WTC11 (cell line): ENCODE measurements at places on chromosomes 1 and 21. TPM values are rescaled to one million over a fixed set of nuclear protein-coding genes. Genes with fewer than 3 reads are reported as not detected.

Gene NT5C1A
- not detected in 3 replicates for total RNA-seq

Gene CELA2B
- 0.55 TPM in 1 of 3 replicates, not detected in the others for total RNA-seq

Gene LCE1E
- total RNA-seq: not detected in 3 replicates

- no peak for DNase-seq
Observed at GRCh38 chr1:204684206-204684570, 1.4 kb downstream of the LRRN2 start.

DNA sequence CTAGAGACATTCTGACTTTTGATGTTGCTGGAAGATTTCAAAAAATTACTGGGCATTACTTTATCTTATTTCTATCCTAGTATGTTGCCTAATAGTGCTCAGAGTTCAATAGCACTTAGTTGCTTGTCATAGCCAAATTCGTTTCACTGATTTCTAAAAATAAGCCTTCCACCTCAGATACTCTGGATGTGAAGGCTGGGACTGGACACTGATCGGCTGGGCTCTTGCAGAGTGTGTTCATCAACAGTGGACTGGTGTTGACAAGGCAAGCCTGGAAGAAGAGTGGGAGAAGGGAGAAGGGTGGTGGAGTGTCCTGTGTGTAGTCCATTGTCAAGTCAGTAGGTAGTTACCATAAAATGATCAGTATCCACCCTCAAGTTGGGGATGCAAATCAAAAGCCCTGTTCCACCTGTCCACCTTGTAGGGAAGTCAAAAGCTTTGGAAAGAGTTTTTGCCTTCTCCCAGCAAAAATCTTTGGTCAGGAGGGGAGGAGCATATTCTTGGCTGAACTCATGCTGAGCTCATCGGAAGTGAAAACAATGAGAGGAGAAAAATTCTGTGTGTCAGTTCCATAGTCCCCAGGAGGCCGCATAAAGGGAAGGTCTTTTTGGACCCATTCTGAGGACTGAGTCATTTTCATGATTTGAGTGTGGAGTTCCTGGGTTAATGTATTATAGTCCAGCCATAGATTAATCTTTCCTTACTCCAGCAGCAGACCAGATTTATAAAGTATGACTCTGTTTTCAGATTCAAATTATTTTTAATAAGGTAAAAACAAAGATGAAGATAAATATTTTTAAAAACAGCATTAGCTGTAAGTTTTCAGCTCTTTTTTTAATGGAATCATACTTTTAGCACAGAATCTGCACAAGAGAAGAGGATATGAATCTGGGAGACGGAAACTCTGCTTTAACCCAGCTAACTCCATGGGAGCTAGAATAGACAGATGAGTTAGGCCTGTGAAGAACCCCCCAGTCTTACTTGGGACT, 99.5 kb upstream of the BMP8A start:
- no peak for DNase-seq

Gene FGR
- 0.30 to 0.77 TPM (median 0.46 TPM) in 3 replicates for total RNA-seq

Gene MYCBP
- total RNA-seq: 31.4 to 43.6 TPM (median 34.9 TPM) in 3 replicates

Gene CELSR2
- 26.8 to 31.3 TPM (median 28.2 TPM) in 3 replicates for total RNA-seq

GRCh38 chr1:214332946-214333798, 52.2 kb downstream of the SMYD2 start:
- DNase-seq: peak; percentile 65

DNA sequence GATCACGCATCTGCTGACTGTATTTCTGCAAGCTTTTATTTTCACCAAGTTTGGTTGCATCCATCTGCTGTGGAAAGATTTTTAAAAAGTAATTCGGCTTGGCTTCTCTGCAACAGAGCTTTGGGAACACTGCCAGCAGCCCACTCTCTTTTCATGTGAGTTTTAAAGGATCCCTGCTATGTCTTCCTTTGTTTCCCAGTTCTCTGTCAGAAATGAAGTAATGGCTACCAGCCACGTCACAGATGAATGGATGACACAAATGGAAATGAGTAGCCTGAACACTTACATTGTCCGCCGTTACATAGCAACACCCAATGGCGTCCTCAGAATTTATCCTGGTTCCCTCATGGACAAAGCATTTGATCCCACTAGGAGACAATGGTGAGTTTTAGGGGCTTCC, 80.6 kb upstream of the RAVER2 start:
- DNase-seq: no peak

Gene PDC
- not detected in 3 replicates for total RNA-seq

Gene KIF17
- total RNA-seq: 8.1 to 16.1 TPM (median 14.3 TPM) in 3 replicates

- no peak for DNase-seq
Observed at GRCh38 chr1:236144446-236145150, 2.3 kb downstream of the GPR137B start.

GRCh38 chr21:23039846-23040245, 2041.6 kb downstream of the NCAM2 start:
- no peak for DNase-seq

Gene PLEKHA6
- total RNA-seq: 9.2 to 11.6 TPM (median 11.0 TPM) in 3 replicates

Gene KCNJ9
- total RNA-seq: 0.09 to 0.14 TPM in 2 of 3 replicates, not detected in the other

GRCh38 chr1:233679591-233680373, 65.9 kb downstream of the KCNK1 start:
- no peak for DNase-seq

DNA sequence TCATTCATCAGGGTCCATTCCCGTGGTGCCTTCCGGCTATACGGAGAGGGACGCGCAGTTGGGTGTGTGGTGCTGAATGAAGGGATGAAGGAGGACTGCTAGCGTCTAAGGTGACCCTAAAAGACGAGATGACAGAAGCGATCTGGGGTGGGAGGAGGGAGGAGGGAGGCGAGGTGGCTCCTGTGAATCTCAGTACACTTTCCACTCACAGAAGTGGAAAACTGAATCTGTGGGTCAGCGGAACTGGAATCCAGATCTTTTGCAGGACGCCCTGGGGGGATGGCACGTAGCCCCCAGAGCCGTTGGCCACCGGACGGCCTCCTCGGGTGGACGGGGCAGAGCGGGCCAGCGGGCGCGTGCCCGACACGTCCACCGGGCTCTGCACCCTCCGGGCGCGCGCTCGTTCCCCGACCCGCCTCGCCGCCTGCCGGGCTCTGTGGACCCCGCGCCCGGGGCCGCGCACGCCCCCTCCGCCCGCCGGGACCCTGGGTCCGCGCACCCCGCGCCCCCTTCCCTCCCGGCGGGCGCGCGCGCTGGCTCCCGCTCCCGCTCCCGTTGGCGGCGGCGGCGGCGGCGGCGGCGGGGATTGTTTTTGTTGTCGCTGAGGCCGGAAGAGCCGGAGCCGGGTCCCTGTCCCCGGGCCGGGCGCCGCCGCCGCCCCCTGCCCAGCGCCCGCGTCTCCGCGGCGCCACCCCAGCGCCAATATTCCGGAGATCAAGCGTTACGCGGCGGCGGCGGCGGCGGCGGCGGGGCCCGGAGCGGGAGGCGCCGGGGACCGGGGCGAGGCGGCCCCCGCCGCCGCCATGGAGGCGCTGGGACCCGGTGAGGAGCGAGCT, at the start of gene AGO4:
TSS of gene AGO4 (plus strand) at position 403 of the 836 bp plus-strand sequence. CDS start at position 804, 401 bp downstream.
- peak; percentile 68 for DNase-seq

- DNase-seq: no peak
Observed at GRCh38 chr1:15417059-15417934, 7.6 kb downstream of the EFHD2 start.

- no peak for DNase-seq
Observed at GRCh38 chr1:15627343-15627988, 10.2 kb downstream of the DDI2 start.

- no peak for DNase-seq
Observed at GRCh38 chr1:227910511-227911153, 37.1 kb downstream of the WNT9A start.

GRCh38 chr1:4530166-4530785, 124.1 kb upstream of the AJAP1 start:
- DNase-seq: no peak

DNA sequence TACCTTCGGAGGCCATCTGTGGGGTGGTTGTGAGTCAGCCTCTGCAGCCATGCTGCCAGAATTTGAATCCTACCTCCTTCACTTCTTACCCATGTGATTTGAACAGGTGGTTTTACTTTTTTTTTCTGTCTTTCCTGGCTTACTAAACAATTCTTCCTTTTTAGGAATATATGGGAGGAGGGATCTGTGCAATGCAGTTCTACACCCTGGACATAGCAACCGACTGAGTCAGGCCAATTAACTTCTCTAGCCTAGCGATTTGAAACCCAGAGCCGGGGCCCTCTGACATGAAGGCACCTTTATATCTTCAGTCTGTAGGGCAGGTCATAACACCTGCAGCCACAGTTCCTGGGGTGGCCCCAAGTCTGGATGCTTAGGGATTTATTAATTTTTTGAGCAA, 83.6 kb downstream of the ST6GALNAC3 start:
- DNase-seq: no peak

- DNase-seq: no peak
Observed at GRCh38 chr1:45989249-45989648, 143.2 kb downstream of the PIK3R3 start.

DNA sequence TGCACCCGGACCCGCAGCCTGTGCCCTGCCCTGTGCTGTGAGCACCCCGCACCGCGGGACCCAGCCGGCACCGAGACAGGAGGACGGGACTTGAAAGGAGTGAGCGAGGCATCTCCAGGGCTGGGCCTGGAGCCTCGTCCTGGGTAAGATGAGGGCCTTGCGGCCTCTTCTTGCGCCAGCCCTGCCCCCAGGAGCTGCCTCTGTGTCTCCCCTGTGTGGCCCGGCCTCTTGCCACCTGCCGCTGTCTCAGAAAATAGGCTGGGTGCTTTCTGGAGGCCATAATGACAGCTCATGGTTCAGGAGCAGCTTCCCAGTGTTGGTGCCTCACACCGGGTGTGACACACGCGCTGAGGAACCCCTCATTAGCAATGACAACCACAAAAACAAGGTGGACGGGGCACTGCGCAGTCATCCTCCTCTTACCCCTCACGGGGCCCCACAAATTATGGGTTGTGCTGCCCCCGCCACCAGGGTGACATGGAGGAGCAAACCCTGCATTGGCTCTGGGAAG, 161.5 kb upstream of the C1orf174 start:
- DNase-seq: no peak

- DNase-seq: no peak
Observed at GRCh38 chr1:228118040-228118439, 8.9 kb upstream of the MRPL55 start.

GRCh38 chr1:35637401-35637809, 3.9 kb downstream of the PSMB2 start:
- no peak for DNase-seq

Gene PAPPA2
- 0.27 to 0.74 TPM (median 0.60 TPM) in 3 replicates for total RNA-seq

DNA sequence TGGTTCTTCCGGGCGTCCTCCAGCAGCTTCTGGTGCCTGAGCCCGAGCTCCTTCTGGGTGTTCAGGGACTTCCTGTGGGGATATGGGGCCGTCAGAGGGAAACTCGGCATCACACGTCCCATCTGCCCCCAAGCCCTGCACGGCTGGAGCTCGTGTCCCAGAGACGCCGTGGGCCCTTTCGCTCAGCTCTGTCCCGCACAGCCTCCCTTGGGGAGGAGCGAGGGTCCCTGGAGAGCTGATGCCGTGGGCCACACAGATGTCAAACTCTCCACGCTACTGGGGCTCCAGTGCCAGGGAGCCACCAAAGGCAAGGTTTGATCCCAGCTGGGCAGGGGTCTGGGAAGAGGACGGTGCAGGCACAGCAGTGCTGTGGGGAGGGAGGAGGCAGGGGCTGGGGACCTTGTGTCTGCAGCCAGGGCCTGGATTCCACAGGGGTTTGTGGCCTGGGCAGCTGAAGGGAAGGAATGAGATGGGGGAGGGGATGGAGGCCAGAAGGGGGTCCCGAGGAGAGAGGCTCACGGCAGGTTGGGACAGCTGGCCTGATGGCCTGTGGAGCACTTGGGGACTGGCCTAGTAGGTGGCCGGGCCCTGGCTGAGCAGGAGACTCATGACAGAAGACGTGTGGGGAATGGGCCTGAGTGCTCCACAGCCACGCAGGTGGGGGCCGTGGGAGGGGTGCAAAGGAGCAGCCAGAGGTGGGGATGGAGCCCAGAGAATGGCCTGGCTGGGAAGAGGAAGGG, 30.4 kb downstream of the CFAP74 start:
- DNase-seq: no peak

DNA sequence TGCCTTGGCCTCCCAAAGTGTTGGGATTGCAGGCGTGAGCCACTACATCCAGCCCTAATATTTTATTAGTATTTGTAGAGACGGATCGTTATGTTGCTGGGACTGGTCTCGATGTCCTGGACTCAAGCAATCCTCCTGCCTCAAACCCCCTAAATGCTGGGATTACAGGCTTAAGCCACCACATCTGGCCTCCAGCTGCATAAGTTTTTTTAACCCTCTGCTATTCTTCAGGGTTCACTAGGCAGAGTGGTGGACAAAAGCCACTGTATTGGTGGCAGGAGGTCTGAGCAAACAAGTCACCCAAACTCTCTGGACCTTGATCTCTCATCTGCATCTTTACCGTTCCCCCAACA, 10.1 kb upstream of the CLIC4 start:
- DNase-seq: no peak

- DNase-seq: no peak
Observed at GRCh38 chr1:228984646-228985631, 249.7 kb downstream of the RHOU start.

- DNase-seq: no peak
Observed at GRCh38 chr1:186740324-186740723, 60.1 kb upstream of the PTGS2 start.

GRCh38 chr21:45588871-45589491, 46.7 kb upstream of the SLC19A1 start:
- DNase-seq: no peak

Gene USH2A
- total RNA-seq: 0.07 to 0.37 TPM (median 0.32 TPM) in 3 replicates

GRCh38 chr1:43925846-43926245, 7.8 kb upstream of the ARTN start:
- DNase-seq: no peak

GRCh38 chr1:84869720-84870119, 23.3 kb downstream of the LPAR3 start:
- no peak for DNase-seq

GRCh38 chr21:35974775-35975174, 85.6 kb downstream of the SETD4 start:
- DNase-seq: no peak

DNA sequence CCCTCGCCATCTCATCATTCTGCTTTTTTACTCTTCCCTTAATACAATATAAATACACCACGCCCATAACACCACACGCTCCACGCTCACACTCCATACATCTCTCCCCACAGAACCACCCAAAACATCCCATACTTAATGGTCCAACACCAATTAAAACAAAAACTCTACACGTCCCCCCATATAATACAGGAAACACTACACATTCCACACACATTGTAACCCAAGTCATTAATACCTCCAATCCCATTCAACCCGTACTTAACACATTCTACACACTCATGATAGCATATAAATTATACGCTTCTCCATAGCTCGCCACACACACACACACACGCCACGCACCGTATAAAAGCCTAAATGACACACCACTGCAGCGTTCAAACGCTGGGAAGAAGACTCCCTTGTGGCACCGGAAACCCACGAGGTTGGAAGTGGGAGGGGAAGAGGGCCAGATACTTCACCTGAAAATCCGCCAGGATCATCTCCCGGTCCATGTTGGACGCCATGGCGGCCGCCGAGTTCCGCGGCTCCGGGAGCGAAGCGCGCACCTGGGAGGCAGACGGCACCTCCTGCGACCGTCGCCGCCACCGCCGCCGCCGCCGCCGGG, 659 bp downstream of the FAF1 start:
- DNase-seq: no peak

Gene OR6N1
- total RNA-seq: not detected in 3 replicates

DNA sequence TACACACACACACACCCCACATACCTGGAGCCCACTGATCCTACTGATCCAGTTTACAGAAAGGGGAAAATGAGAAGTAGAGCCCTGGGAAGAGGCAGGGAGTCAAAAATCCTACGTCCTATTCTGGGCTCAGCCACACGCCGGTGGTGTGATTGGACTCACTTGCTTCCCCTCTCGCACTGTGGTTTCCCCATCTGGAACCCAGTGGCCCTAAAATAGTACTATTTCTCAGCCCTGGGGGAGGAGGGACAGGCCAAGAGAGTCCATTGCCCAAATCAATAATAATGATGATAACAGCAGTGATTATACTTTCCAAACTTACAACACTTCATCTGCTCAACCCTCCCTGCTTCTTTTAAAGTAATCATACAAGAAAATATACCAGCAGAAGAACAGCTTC, 2.9 kb upstream of the PIGR start:
- no peak for DNase-seq
